Central memory CD8-positive, alpha-beta T cell (primary cell): ENCODE measurements at places on chromosomes 6 and 20.

DNA sequence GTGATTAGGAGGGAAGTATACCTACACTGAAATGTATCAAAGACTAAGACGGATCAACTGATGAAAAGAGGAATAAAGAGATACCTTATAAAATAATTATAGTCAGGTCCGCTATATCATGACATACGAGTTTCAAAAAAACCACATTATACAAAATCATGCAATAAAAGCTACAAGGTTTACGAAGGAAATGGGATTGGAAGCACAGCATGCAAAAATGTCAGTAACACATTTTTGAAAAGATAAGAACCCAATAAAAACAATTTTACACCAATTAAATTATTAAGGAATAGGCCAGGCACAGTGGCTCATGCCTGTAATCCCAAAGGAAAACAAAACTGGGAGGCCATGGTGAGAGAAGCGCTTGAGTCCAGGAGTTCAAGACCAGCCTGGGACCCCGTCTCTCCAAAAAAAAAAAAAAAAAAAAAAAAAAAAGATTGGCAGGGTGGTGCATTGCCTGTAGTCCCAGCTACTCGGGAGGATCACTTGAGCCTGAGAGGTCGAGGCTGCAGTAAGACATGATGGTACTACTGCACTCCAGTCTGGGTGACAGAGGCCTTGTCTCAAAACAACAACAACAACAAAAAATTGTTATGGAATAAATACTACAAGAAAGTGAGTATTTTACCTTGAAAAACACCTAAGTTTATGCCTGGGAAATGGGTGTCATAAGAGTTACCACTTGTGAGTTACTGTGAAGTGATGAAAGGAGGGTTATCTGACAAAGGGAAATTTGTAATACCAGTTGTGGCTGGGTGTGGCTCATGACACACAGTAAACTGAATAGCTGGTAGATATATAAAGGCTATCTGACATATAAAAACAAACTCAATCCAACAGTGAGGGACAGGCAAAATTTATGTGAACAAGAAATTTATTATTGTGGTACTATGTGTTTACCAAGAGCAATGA is 45.2 kb downstream of the RANBP9 start:
- no peak for DNase-seq
- peaks cover 2% of the 10 kb centered on the region for H3K36me3 ChIP-seq
- peak overlapping the region; percentile 76 for H3K27ac ChIP-seq

- peaks cover 21% of the 10 kb centered on the region for H3K4me1 ChIP-seq
- peaks cover 1% of the 10 kb centered on the region for H3K36me3 ChIP-seq
- no peak for DNase-seq
- peak overlapping the region; percentile 2 for H3K27ac ChIP-seq
Measured at GRCh38 chr6:131063764-131064272, 773 bp upstream of the EPB41L2 start.

- DNase-seq: no peak
- H3K27ac ChIP-seq: no peak overlapping the region
- H3K36me3 ChIP-seq: no peaks in the 10 kb centered on the region
- no peaks in the 10 kb centered on the region for H3K27me3 ChIP-seq
- peaks cover 5% of the 10 kb centered on the region for H3K4me1 ChIP-seq
Measured at GRCh38 chr20:47468290-47469050, 33.2 kb upstream of the NCOA3 start.

- no peaks in the 10 kb centered on the region for H3K27me3 ChIP-seq
- H3K27ac ChIP-seq: no peak overlapping the region
- H3K36me3 ChIP-seq: no peaks in the 10 kb centered on the region
Measured at GRCh38 chr6:11460837-11461661, 76.5 kb upstream of the TMEM170B start.

GRCh38 chr6:111925296-111925695 is 52.0 kb upstream of the FYN start:
- DNase-seq: no peak
- H3K4me3 ChIP-seq: no peak overlapping the region
- peaks cover 2% of the 10 kb centered on the region for H3K36me3 ChIP-seq
- H3K27ac ChIP-seq: no peak overlapping the region

DNA sequence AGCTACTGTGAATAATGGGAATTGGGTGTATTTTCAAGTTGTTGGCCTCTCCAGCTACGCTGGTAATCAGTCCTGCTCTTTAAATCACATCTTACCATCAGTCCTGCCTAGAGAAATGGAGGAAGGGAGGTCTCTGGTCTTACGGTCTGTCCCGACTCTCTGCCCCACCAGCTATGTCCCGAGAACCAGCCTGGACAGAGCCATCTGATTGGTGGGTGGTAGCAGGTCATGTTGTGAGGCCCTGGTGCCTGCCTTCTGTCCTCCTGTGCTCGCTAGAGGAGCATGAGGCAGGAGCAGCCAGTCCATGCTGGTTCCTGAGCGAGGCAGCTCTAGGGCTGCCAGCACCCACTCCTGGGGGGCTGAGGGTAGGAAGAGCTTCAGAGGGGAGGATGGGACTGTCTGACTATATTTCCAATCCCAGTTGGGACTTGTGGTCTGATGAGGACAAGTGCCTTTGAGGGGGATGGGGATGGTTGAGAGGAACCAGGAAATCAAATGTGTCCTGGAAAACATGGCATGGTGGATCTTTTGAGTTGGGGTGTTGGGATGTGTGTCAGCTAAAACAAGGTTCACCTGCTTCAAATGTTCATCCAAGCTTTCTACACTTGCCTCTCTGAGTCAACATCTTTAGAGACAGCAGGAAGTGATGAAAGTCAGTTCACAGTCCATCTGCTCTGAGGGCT is 33.0 kb downstream of the SYNJ2 start:
- peaks cover 7% of the 10 kb centered on the region for H3K36me3 ChIP-seq
- no peak overlapping the region for H3K4me3 ChIP-seq
- H3K27me3 ChIP-seq: no peaks in the 10 kb centered on the region
- H3K27ac ChIP-seq: no peak overlapping the region
- peaks cover 27% of the 10 kb centered on the region for H3K4me1 ChIP-seq

GRCh38 chr6:5606546-5606945 is 345.2 kb downstream of the FARS2 start:
- no peak for DNase-seq
- peaks cover 7% of the 10 kb centered on the region for H3K4me1 ChIP-seq
- H3K36me3 ChIP-seq: peaks cover 1% of the 10 kb centered on the region
- no peak overlapping the region for H3K27ac ChIP-seq
- no peaks in the 10 kb centered on the region for H3K27me3 ChIP-seq

DNA sequence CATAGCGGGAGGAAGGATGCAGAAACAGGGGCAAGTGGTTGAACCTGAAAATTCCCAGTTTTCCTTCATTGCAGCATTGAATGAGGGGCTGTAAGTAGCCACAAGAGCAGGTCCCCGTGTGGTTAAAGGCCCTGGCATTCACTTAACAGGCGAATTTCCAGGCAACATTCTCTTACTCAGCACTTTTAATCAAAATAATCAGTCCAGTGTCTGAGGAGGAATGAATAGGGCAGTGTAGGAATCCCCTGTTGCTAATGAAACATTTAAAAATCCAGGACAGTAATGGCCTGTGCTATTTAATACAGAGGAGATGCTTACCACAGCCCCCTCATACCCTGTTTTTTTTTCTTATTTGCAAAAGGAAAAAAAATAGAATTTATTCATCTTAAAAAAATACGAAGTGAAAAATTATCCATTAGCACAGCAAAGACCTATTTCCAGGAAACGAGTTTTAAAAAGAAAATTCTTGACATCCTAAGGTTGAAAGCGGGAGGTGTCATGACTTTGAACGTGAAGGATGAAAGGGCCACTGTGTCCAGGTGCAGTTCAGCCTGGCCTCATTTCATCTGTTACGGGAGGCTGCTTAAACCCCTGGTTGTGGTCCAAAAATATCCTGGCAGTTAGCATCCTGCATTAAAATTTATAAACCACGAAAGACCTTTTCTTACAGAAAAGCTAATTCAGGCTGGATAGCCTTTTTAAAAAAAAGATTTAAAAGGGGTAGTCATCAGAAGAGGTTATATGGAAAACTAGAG is 20.2 kb downstream of the MYLK4 start:
- no peak overlapping the region for H3K4me3 ChIP-seq
- H3K4me1 ChIP-seq: no peaks in the 10 kb centered on the region
- peaks cover 22% of the 10 kb centered on the region for H3K27me3 ChIP-seq
- no peaks in the 10 kb centered on the region for H3K36me3 ChIP-seq

DNA sequence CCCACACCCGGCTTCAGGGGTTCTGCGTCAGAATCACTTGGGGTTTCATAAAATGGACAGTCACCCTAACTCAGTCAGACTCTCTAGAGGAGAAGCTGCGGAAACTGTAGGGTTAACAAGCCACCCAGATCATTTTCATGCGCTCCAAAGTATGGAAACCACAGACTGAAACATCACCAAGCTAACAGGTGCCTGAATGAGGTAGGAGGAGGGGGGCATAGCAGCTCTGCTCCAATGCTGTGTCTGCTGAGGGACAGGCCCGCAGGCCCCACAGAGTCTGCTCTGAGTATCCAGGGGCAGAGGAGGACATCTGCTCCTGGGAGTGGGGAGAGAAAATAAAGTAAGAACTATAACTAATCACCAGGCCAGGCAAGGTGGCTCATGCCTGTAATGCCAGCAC is 97.1 kb upstream of the AKAP12 start:
- H3K27ac ChIP-seq: no peak overlapping the region
- H3K36me3 ChIP-seq: no peaks in the 10 kb centered on the region
- H3K4me3 ChIP-seq: no peak overlapping the region
- H3K27me3 ChIP-seq: peaks cover 10% of the 10 kb centered on the region
- H3K4me1 ChIP-seq: no peaks in the 10 kb centered on the region
- DNase-seq: no peak

- DNase-seq: no peak
- no peak overlapping the region for H3K4me3 ChIP-seq
- no peak overlapping the region for H3K27ac ChIP-seq
- no peaks in the 10 kb centered on the region for H3K27me3 ChIP-seq
Measured at GRCh38 chr6:152318278-152318677, 318.9 kb downstream of the SYNE1 start.

DNA sequence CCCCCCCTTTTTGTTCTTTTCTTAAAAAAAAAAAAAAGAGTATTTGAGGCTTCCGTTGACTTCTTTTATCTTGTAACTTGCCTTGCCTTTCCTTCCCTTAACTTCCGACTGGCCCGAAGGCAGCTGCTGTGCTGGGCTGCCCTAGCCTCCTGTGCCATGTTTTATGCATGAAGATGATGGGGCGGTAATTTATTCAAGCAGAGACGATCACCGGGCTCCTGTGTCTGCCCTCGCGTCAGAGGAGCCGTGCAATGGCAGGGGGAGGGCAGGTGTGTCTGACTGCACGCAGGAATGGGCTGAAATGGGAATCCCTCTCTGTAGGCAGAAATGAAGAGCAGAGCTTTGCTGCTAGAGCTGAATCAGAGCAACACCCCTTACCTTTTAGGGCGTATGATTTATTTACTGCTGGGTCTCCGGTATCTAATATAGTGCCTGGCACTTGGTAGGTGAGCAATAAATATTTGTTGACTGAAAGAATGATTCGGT is 106.3 kb upstream of the RIPOR2 start:
- no peaks in the 10 kb centered on the region for H3K27me3 ChIP-seq
- H3K36me3 ChIP-seq: peaks cover 15% of the 10 kb centered on the region
- no peak for DNase-seq
- peak overlapping the region; percentile 100 for H3K27ac ChIP-seq

DNA sequence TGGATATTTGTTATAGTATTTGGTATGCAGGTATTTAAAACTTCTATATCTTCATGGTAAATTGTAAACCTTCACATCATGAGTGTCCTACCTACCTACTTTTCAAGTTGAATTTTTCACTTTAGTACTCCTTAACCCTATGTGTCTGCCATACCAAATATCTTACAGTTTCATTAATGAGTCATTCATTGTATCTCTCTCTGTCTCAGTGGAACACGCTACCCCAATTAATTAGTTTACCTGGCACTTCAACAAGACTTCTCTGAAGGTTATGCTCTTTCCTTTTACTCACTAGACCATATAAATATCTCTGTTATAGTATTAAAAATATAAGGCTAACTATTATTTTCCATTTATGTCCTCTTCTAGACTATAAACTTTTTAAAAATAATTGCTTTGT is 123.9 kb upstream of the GJE1 start:
- no peak overlapping the region for H3K4me3 ChIP-seq
- no peak for DNase-seq
- no peaks in the 10 kb centered on the region for H3K4me1 ChIP-seq
- H3K27me3 ChIP-seq: no peaks in the 10 kb centered on the region
- no peak overlapping the region for H3K27ac ChIP-seq

DNA sequence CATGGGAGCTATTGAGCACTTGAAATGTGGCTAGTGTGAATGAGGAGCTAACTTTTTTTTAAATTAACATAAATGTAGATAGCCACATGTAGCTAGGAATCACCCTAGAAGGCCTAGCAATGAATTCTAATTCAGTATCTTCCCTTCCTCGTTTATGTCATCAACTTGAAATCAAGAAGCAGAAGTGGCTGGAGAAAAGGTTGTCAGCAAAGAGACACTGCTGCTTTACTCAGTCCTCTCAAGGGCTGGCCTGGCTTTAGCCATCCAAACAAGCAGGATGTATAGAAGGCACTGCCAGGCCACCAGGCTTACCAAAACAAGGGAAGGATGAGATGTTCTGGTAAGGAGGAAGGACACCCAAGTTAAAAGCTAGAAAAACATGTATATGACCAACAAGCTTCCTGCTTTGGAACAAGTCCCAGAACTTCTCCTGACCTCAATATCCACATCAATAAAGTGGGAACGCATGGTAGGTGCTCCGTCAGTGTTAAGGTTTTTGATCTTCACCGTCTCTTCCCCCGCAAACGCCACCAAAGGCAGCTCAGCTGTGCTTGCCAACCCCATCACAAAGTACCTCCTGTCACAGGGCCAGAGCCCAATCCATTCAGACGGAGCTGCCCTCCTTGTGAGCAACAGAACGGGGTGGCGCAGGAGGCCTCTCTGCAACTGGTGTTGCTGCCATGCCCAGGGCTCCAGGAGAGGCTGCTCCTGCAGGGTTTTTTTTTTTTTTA is 235.8 kb upstream of the RIN2 start:
- no peaks in the 10 kb centered on the region for H3K4me1 ChIP-seq
- no peak overlapping the region for H3K27ac ChIP-seq

GRCh38 chr6:27872642-27873020 is 39.6 kb downstream of the OR2B2 start:
- peaks cover 29% of the 10 kb centered on the region for H3K36me3 ChIP-seq
- no peaks in the 10 kb centered on the region for H3K27me3 ChIP-seq
- peak overlapping the region; percentile 95 for H3K27ac ChIP-seq
- DNase-seq: no peak
- peaks cover 31% of the 10 kb centered on the region for H3K4me1 ChIP-seq

DNA sequence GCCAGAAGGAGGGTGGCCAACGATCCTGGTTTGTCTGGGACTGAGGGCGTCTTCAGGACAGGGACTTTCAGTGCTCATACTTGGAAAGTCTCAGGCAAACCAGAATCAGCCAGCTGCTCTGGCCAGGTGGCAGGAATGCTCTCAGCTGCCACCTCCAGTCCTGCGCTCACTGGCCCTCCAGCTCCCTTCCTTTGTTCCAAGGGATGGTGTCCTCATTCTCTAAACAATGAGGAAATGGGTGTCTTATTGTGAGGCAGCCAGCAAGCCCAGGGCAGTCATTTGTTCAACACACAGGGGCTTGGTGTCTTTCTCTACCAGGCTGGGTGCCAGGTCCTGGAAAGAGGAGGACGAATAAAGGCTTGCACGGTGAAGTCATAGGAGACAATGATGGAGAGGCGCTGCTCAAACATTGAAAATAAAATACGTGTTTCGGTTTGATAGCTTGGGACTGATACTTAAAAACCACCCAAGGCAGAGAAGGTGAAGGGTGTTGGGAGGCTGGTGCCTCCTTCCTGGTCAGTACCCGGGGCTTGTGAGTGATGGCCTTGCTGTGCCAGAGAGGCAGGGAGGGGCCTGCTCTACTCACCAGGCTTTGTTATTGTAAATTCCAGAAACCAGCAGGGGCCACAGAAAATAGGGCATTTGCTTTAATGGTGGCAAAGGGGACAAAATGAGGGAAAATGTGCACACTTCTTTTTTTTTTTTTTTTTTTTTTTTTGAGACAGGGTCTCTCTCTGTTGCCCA is 11.3 kb upstream of the TMEM181 start:
- H3K27me3 ChIP-seq: peaks cover 40% of the 10 kb centered on the region
- H3K4me1 ChIP-seq: no peaks in the 10 kb centered on the region
- H3K36me3 ChIP-seq: no peaks in the 10 kb centered on the region
- no peak for DNase-seq
- H3K4me3 ChIP-seq: no peak overlapping the region
- no peak overlapping the region for H3K27ac ChIP-seq
